ENCODE measurements at places on chromosomes 3 and 15. TPM values are rescaled to one million over a fixed set of nuclear protein-coding genes. Genes with fewer than 3 reads are reported as not detected.

GRCh38 chr3:104588442-104588841, 778.3 kb upstream of the ALCAM start:
- no peaks in the 10 kb centered on the region for H3K36me3 ChIP-seq
- no peaks in the 10 kb centered on the region for H3K27me3 ChIP-seq
- no peak overlapping the region for H3K27ac ChIP-seq
- H3K4me3 ChIP-seq: no peak overlapping the region

GRCh38 chr15:73714695-73715301, 30.6 kb downstream of the CD276 start:
- H3K36me3 ChIP-seq: peaks cover 50% of the 10 kb centered on the region
- peaks cover 12% of the 10 kb centered on the region for H3K4me1 ChIP-seq
- H3K4me3 ChIP-seq: no peak overlapping the region
- no peak overlapping the region for H3K27ac ChIP-seq
- no peak for DNase-seq

GRCh38 chr3:68943753-68944500, 11.6 kb upstream of the TAFA4 start:
- no peaks in the 10 kb centered on the region for H3K36me3 ChIP-seq
- no peak overlapping the region for H3K27ac ChIP-seq
- no peak for DNase-seq

DNA sequence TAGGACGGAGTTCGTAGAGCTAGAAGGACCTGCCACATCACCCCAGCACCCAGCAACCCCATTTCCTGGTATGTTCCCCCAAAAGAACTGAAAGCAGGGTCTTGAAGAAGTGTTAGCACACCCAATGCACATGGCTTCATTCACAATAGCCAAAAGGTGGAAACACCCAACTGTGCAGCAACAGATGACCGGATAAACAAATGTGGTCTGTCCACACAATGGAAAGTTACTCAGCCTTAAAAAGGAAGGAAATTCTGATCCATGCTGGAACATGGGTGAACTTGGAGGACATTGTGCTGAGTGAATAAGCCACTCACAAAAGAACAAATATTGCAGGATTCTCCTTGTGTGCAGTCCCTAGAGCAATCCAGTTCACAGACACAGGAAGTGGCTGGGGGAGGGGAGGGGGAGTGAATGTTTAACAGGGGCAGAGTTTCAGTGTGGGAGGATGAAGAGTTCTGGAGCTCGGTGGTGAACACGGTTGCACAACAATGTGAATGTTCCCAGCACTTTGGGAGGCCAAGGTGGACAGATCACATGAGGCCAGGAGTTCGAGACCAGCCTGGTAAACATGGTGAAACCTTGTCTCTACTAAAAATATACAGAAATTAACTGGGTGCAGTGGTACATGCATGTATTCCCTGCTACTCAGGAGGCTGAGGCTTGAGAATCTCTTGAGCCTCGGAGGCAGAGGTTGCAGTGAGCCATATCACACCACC, 157.5 kb downstream of the NUP210 start:
- H3K36me3 ChIP-seq: no peaks in the 10 kb centered on the region
- peak overlapping the region; percentile 38 for H3K27ac ChIP-seq
- no peak overlapping the region for H3K4me3 ChIP-seq

DNA sequence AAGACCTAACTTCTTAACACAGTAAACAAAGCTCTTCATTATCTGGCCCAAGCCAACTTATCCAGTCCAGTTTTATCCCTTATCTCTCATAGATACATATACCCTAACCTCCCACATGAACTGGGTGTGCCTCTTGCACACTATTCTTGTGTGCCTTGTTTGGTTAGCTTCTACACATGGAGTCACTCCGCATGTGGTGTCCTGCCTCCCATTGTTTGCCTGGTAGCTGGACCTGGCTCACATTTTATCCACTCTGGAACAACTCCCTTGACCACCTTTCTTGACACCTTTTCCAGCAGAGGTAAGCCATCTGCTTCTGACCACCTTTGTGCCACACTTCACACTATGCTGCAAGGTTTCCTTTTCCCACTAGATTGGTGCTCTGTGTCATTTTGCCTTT, 15.2 kb downstream of the TIPARP start:
- no peak overlapping the region for H3K4me3 ChIP-seq
- DNase-seq: no peak
- H3K27ac ChIP-seq: peak overlapping the region; percentile 28
- H3K4me1 ChIP-seq: peaks cover 87% of the 10 kb centered on the region
- peaks cover 11% of the 10 kb centered on the region for H3K36me3 ChIP-seq

EPHB1 gene
- total RNA-seq: not detected

MELTF gene
- 3.8 TPM for total RNA-seq

DNA sequence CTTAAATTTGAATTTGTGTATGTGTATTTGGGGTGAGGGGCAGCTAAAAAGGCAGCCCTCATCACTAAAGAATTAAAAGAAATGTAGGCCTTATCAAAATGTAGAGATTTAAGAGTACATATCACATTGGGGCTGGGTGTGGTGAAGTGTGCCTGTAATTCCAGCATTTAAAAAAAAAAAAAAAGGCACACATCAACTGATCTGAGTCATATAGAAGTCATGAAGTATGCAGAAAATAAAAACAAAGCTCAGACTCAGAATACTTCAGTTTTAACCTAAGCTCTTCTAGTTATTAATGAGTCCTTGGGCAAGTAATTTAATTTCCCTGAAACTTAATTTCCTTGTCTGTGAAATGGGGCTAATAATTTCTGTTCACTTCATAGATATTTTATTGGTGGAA, 31.6 kb downstream of the SLC24A1 start:
- H3K4me1 ChIP-seq: no peaks in the 10 kb centered on the region
- H3K4me3 ChIP-seq: no peak overlapping the region
- H3K36me3 ChIP-seq: peaks cover 43% of the 10 kb centered on the region
- H3K27me3 ChIP-seq: no peaks in the 10 kb centered on the region
- no peak overlapping the region for H3K27ac ChIP-seq
- DNase-seq: no peak

DNA sequence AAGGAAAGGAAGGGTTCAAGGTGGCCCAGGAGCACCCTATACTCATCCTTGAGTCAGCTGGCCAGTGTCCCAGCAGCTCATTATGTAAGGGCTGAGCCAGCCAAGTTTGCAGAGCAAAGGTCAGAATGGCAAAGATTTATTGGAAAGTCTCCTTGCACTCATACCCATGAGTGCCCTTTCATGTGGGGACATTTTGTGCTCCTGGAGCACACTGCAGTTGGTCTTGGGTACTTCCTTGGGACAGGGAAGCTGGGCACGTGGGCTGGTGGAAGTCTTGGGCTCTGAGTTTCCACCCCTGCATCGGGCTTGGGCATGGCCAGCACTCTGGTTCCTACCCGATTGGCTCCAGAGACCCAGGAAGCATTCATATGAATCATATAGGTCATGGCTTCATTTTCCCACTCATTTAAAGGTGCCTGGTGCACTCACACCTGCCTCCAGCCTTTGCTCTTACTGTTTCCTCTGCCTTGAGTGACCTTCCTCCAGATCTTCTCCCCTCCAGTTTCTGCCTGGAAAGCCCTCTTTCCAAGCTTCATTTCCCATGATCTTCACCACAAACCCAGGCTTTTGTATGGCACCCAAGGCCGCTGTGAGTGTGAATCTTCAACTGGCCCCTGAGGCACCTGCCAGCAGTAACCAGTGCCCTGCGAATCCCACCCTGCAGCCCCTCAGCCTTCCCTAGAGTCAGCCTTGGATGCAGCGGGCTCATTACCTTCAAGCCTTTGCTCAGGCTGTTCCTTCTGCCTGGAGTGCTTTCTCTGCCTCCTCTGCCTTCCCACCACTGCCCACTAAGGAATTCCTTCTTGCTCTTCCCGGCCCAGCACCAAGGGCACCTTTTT, 10.5 kb upstream of the PRKCD start:
- no peak overlapping the region for H3K4me3 ChIP-seq
- H3K36me3 ChIP-seq: no peaks in the 10 kb centered on the region
- no peak for DNase-seq
- no peaks in the 10 kb centered on the region for H3K27me3 ChIP-seq
- peak overlapping the region; percentile 78 for H3K27ac ChIP-seq
- H3K4me1 ChIP-seq: peaks cover 73% of the 10 kb centered on the region

- H3K4me3 ChIP-seq: peak within 1 kb of the TSS; percentile 81
- peaks cover 57% of the 10 kb centered on the region for H3K27me3 ChIP-seq
- peak within 1 kb of the TSS; percentile 53 for H3K27ac ChIP-seq
- H3K4me1 ChIP-seq: peaks cover 7% of the 10 kb centered on the region
- no peaks in the 10 kb centered on the region for H3K36me3 ChIP-seq
Measured at GRCh38 chr15:32029862-32030781, at the start of gene CHRNA7. Gene CHRNA7, plus strand, starts transcription at chr15:32030515. Its CDS starts 80 bp downstream, at chr15:32030595.

DGKG gene
- total RNA-seq: 0.72 TPM

GRCh38 chr15:80487839-80488390, 83.7 kb downstream of the ARNT2 start:
- peaks cover 24% of the 10 kb centered on the region for H3K4me1 ChIP-seq
- no peak overlapping the region for H3K27ac ChIP-seq
- no peaks in the 10 kb centered on the region for H3K36me3 ChIP-seq
- no peak for DNase-seq
- no peak overlapping the region for H3K4me3 ChIP-seq

GRCh38 chr3:116161575-116162525, 283.4 kb downstream of the LSAMP start:
- H3K36me3 ChIP-seq: no peaks in the 10 kb centered on the region
- H3K27ac ChIP-seq: no peak overlapping the region
- DNase-seq: no peak
- H3K4me1 ChIP-seq: no peaks in the 10 kb centered on the region
- H3K27me3 ChIP-seq: no peaks in the 10 kb centered on the region
- no peak overlapping the region for H3K4me3 ChIP-seq

PLSCR2 gene
- not detected for total RNA-seq

All from stomach (tissue), 19 donors.